ENCODE measurements at places on chromosomes 3 and 15.

DNA sequence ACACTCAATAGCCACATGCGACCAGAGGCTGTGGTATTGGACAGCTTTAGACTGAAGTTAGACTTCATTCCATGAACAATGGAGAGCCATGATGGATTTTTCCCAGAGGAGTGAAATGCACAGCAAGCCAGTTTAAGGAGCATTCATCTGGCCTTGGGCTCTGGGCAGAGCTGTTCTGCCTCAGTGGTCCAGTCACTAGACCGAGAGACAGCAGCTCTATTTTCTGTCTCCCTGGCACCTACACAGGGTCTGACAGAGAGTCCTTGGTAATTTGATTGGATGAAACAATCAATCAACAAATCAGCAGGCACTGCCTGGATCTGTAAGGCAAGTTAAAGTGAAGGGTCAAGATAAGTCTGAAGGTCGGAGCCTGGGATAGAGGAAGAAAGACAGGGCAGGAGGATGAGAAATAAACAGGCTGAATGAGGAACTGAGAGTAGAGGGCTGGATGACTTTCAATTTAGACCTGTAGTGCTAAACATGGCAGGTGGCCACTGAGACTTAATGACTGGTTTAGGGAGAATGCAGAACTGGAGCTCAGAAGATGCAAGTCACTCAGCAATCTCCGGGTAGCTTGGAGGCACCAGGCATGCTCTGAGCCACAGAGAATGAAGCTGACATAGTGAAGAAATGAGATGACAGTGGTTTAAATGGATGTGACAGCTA is 98.5 kb upstream of the SLC25A36 start:
- DNase-seq: no peak

GRCh38 chr3:45987368-45988291 is 8.0 kb downstream of the FYCO1 start:
- no peak for DNase-seq

DNA sequence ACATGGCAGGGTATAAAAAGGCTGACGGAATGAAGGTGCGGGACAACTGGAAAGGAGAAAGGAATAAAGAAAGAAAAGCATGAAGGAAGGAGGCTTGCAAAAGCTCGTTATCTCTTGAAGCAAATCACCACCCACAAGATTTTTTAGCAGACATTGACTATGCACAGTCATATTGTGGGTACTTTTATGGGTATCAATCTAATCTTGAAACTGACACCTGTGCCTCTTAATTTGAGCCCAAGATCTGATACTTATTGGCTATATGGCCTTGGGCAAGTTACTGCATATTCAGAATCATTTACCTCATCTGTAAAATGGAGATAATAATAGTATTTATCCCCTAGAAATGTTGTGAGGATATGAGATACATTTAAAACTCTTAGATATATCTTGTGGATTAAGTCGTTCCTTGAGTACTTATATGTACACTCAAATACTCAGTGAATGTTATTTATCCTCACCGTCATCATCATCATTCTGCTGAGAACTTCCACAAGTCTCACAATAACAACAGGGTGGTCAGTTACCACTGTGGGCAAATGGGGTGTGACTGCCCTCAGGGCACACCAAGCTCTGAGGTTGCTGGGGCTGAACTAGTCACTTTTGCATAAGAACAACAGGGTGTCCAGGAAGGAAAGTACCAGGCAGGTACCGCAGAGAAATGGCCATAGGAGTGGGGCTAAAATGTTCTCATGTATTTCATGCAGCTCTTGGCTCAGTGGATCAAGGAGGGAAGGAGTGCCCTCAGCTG is 266.1 kb downstream of the SLC9A9 start:
- no peak for DNase-seq

DNA sequence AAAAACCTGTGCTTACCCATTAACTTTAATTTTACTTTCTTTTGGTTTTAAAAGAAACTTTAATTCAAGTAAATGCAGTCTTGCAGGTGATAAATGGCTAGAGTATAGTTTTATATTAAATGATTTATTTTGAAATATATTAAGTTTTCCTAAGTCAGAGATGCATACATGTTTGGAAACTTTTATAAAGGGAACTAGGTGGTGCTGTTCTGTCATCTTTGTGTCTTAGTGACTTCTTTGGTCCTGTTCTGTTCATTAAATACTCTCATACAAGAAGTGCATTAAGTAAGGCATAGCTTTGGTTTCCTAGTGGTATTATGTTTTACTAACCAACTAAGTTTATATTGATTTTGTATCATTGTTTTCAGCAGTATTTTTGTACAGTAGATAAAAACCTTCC is 15.6 kb downstream of the CADM2 start:
- no peak for DNase-seq

- no peak for DNase-seq
Measured at GRCh38 chr3:114389156-114389555, 95.3 kb downstream of the TIGIT start.
